Activated T-helper 1 cell treated with Interleukin-2 at 50 U/mL for 16 hours (primary cell): ENCODE measurements at places on chromosomes 16 and 17.

GRCh38 chr16:55501549-55502322 lies 7.1 kb upstream of the LPCAT2 start:
- no peak for DNase-seq

GRCh38 chr16:9047689-9048301 lies 43.6 kb upstream of the HAPSTR1 start:
- peak; percentile 2 for DNase-seq

DNA sequence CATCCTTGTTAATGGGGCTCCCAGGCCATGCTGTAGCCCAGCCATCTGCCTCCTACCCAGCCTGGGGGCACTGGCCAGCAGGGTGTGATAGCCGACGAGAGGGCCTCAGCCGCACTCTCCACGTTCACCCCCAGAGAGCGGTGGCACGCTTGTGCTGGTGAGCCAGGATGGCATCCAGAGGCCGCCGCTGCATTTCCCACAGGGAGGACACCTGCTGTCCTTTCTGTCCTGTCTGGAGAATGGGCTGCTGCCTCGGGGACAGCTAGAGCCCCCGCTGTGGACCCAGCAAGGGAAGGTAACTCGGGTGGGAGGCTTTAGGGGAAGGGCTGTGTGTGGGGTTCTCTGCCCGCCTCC lies 27.4 kb downstream of the SGSM2 start:
- DNase-seq, result no peak

DNA sequence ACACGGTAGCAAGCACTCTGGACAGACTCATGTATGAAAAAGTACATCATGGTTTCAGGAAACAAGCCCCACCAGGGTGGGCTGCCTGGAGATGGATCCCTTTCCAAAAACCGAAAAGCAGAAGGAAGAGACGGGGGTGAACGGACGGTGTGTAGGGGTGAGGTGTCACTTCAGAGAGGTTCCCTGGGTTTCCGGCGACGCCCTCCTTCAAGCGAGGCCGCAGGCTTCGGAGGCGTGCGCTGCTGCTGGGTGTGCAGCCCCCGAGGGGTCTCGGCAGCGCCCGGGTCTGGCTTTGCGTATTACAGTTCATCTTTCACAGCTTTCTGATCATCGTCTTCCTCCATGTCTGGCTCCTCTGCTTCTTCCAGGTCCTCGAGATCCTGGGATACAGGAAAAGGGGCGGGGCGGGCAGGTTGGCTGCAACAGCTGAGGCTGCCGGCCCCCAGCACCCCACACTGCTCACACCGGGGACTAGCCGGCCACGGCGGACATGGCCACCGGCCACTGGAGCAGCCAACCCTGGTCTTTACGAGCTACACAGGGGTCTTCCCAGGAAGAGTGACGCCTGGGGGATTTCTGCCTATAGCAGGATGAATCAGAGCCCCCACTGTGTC lies 9.0 kb upstream of the PPP1R27 start:
- DNase-seq, result no peak

- no peak for DNase-seq
These were observed 83.7 kb downstream of the DNAH17 start for GRCh38 chr17:78493450-78493849.

DNA sequence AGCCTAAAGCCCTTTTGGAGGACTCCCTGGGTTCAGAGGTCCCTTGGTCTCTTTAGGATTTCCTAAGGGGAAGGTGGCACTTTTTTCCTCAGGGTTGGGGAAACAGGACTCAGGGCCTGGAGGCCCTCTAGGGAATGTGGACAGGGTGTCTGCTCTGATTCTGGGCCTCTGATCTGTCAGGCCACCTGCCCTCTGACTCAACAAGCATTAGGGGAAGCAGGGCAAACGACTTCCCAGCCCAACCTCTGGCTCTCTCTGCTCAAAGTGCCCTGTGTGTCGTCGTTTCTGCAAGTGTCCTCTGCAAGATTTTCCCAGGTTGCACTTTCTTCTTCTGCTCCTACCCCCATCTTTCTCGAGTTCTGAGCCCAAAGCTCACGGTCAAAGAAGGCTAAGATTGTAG lies 6.6 kb upstream of the IGFBP4 start:
- DNase-seq, result no peak

DNA sequence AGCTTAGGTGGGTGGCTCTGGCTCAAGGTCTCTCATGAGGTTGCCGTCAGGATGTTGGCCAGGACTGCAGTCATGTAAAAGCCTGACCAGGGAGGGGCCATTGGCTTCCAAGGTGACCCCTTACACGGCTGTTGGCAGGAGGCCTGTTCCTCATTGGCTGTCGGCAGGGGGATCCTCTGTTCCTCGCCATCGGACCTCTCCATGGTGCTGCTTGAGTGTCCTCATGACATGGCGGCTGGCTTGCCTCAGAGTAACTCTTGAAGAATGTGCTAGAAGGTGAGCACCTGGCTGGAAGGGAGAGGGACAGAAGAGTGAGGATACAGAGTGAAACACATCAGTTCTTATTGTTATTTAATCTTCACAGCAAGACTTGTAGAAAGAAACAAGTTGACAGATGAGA lies 4.7 kb upstream of the RPRML start:
- DNase-seq, result no peak

DNA sequence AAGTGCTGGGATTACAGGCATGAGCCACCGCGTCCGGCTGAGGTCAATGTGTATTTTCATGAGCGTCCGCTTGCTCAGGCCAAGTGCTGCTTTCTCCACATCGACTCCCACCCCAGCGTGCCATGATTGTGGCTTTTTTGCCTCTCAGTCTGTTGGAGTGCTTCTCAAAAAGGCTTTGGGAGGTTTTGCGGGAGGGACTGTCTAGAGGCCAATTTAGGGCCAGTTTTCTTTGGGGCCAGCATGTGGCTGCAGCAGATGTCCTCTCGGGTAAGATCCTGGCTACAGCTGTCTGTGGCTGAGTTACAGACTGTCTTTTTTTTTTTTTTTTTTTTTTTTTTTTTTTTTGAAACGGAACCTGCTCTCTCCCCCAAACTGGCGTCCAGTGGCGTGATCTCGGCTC lies 6.5 kb downstream of the C16orf90 start:
- DNase-seq, result no peak
